NCI-H1417 (cell line): ENCODE measurements at places on chromosomes 13 and 19.

DNA sequence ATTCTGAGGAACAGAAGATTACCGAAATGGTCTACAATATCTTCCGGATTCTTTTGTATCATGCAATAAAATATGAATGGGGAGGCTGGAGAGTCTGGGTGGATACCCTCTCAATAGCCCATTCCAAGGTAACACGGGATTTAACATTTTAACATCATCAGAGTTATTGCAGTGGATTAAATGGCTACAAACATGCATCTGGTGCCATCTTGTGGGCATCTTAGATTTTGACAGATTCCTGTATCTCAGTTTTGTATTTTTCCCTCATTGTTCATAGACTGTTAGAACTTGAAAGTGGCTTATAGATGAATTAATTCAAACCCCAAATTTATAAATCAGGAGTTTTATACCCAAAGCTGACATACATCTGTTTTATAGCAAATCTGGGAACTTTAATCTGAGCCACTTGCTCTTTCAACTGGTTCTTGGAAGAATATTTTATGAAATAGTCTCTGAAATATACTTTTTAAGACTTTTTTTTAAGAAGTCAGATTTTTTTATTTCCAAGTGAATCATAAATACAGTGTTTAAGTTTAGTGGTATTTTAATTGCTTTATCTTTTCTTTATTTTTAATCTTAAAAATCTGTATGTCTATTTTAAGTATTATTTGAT is 215.2 kb downstream of the NBEA start:
- DNase-seq = peak; percentile 34

- peak; percentile 35 for DNase-seq
Measured at GRCh38 chr13:112781881-112782361, 92.1 kb downstream of the ATP11A start.

GRCh38 chr13:30071969-30072817 is 221.8 kb upstream of the UBL3 start:
- no peak for DNase-seq

DNA sequence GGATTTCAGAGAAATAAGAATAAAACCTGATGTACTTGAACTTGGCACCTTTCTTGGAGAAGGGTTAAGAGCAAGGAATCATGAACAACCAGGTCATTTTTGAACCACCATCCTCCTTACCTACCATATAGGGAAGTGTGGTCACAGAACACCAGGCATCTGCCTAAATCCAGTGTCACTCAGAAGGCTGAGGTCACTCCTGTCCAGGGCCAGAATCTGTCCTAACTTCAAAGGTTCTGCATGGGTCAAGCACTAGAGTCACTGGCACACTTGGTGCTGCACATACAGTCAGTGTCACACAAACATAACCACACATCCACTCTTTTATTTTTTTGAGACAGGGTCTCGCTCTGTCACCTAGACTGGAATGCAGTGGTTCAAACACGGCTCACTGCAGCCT is 1.6 kb downstream of the ZNF565 start:
- no peak for DNase-seq

GRCh38 chr13:26967119-26968038 is 204.2 kb downstream of the USP12 start:
- no peak for DNase-seq

DNA sequence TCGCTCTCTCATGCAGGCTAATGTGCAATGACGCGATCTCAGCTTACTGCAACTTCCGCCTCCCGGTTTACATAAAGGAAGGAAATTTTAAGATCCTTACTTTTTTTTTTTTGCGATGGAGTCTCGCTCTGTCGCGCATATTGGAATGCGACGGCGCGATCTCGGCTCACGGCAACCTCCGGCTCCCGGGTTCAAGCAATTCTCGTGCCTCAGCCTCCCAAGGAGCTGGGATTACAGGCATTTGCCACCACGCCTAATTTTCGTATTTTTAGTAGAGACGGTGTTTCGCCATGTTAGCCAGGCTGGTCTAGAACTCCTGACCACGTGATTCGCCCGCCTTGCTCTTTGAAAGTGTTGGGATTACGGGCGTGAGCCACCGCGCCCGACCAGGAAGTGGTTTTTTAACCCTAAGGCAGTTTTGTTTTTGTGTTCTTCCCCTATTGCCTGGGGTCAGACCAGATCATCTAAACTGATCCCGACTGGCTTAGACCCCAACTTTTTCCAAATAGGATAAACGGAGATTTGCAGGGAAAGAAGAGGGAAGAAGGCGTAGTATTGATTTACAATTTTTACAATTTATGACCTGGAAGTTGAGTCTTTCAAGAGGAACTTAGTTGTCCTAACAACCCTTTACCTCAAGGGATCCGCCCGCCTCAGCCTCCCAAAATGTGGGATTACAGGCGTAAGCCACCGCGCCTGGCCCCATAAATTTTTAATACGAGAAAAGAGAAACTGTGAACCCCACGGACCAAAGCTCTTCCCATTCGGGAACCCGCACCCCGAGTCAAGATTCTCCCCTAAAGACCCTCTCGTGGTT is 142.0 kb downstream of the ZNF737 start:
- no peak for DNase-seq

DNA sequence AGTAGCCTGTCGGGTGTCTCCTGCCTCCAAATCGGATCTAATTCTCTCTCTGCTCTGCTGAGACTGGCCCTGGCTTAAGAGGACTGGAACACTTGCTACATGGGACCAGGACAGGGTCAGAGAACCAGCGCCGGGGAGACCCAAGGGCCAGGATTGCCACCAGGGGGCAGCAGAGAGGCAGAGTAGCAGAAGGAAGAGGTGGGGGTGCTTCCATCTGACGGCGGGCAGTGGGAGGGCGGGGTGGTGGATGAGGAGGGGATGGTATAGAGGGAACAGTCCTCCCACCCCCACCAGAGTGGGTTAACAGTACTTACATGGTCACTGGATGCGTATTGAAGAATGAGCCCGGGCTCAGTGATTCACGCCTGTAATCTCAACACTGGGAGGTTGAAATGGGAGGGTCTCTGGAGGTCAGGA is 11.9 kb downstream of the SELENOW start:
- peak; percentile 59 for DNase-seq

DNA sequence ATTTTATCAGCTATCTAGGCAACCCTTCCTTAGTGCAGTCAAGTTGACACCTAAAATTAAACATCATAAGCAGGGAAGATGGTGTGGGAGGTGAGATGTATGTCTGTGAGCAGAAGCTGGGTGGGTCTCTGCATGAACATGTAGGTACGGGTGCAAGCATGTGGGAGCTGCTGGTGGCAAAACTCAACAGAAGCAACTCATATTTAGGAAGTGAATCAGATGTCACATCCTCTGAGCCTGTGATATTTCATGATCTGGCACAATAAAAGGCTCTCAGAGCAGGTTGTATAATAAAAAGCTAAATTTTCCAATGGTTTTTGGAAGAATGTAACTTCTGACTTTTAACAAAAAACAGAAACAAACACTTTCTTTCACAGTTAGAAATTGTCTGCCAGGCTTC is 44.4 kb downstream of the C1QTNF9 start:
- no peak for DNase-seq

DNA sequence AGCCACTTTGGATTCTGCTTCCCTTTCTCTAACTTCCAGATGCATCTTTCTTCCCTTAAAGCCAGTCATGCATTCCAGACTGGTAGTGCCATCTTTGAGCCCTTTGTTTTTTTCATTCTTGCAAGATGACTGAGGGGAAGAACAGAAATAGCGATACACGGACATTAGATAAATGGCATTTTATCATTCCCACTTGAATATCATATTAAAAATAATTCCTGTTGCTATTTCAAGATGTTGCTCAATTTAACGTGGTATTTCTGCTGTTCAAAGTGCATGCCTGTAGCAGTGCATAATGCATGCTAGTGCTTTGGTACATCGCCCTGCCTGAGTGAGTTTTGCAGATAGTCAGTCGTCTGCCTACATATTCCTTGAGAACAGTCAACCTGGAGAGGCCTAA is 140.6 kb upstream of the FRY start:
- DNase-seq = no peak

- DNase-seq = no peak
Measured at GRCh38 chr19:1384085-1384462, 367 bp downstream of the NDUFS7 start.

GRCh38 chr13:78576261-78576660 is 27.1 kb downstream of the POU4F1 start:
- no peak for DNase-seq

DNA sequence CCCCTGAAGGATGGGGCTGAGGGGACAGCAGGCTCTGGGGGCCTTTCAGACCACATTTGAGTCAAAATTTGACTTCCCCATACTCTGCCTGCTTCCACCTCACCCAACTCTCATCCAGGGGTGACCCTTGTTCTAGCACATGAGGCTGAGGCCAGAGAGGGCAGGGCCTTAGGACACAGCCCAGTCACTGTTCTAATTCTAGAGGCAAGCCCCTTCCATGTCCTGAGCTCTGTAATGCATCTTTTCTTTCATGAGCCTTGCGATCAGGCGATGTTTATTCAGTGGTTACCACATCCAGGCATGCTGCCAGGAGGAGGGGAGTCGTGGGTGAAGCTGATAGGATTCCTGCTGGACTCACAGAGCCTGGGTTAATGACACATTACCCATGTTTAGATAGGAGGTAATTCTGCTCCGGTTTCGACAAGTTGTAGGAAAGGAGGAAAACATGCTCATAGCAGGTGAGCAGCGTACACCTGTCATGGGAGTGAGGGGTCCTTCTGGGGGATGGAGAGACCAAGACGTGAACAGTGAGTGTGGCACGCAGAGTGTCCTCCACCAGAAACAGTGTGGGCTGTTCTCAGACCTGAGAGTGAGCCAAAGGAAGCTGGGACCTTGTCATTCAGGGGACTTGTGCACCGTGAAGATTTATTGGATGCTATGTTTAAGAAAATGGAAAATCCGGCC is 9.3 kb downstream of the RPS9 start:
- peak; percentile 71 for DNase-seq

GRCh38 chr13:32823597-32823996 is 192.6 kb upstream of the KL start:
- no peak for DNase-seq

- no peak for DNase-seq
Measured at GRCh38 chr13:49097374-49097773, 121.7 kb downstream of the FNDC3A start.

- DNase-seq = no peak
Measured at GRCh38 chr19:4575267-4576015, 16.0 kb upstream of the SEMA6B start.

GRCh38 chr19:19545707-19546106 is 7.6 kb downstream of the CILP2 start:
- no peak for DNase-seq

- DNase-seq = no peak
Measured at GRCh38 chr13:75135325-75135825, 346.6 kb downstream of the TBC1D4 start.

GRCh38 chr13:23817830-23818229 is 71.4 kb downstream of the MIPEP start:
- no peak for DNase-seq

DNA sequence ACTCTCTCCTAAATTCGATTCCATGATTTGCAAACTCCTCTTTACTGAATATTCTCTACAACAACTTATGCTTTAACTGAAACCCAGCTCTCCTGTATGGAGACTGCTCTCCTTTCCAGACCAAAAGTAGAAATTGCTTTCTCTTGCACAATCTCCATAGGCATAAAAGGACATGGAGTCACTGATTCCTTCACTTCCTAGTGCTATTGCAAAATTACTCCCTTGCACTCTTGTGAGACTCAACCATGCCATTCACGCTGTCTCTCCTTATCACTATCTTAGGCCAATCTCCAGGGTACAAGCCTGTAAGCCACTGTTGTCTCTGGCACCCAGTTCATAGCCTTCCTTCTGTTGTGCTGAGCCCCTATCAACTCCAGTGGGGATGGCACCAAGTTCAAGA is 30.6 kb downstream of the SERPINE3 start:
- no peak for DNase-seq

DNA sequence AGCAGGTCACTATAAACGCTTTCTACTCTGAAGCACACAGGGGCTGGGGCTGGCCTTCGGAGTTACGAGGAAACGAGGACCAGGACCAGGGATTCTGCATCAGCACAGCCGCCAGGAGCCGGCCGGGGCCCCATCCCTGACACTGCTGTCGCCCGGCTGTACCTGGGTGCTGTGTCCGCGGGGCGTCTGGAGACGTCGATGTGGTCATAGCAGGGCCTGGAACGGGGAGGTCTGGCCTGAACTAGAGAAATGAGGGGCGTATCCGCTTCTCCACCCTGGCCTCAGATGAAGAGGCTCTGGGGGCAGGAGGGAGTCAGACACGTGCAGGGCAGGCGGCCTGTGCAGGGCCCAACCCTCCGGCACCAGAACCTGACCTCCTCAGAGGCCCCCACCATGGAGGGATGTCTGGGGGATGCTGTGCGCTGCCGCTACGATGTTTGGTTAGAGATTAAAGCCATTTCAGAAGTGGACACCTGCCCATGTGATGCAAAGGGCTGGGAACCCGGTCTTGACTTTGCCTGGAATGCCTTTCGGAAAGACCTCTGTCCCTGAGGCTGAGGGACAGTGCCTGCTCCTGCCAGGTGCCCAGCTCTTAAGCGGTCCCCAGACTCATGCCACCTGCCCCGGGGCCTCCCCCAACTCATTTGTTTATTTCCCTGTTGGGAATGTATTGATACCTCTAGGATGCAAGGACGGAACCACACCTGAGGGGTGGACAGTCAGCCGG is 21.4 kb downstream of the GAS6 start:
- DNase-seq = no peak

GRCh38 chr13:50643060-50643459 is 200.4 kb downstream of the DLEU7 start:
- no peak for DNase-seq

- no peak for DNase-seq
Measured at GRCh38 chr13:73988461-73988860, 145.7 kb downstream of the KLF12 start.

GRCh38 chr19:50005428-50005827 is 19.7 kb downstream of the VRK3 start:
- no peak for DNase-seq

DNA sequence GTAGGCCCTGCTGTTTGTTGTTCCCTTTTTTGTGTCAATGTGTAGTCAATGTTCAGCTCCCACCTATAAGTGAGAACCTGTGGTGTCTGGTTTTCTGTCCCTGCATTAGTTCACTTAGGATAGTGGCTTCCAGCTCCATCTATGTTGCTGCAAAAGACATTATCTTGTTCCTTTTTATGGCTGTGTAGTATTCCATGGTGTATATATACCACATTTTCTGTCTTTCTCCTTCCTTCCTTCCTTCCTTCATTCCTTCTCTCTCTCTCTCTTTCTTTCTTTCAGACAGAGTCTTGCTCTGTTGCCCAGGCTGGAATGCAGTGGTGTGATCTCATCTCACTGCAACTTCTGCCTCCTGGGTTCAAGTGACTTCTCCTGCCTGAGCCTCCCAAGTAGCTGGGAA is 21.0 kb downstream of the CYP2A6 start:
- no peak for DNase-seq
